ENCODE measurements at places on chromosomes 7 and 10.

- no peak for DNase-seq
Observed at GRCh38 chr7:23018750-23019149, 4.8 kb upstream of the HYCC1 start.

- DNase-seq = no peak
Observed at GRCh38 chr10:108689891-108690290, 1233.4 kb downstream of the XPNPEP1 start.

- no peak for DNase-seq
Observed at GRCh38 chr10:78853864-78854263, 214.9 kb upstream of the ZMIZ1 start.

- DNase-seq = no peak
Observed at GRCh38 chr7:39623732-39624441, 515 bp downstream of the RALA start.

GRCh38 chr10:50325449-50326171 is 74.3 kb upstream of the ASAH2 start:
- peak; percentile 96 for DNase-seq

- no peak for DNase-seq
Observed at GRCh38 chr10:30842894-30843293, 188.8 kb downstream of the ZNF438 start.

DNA sequence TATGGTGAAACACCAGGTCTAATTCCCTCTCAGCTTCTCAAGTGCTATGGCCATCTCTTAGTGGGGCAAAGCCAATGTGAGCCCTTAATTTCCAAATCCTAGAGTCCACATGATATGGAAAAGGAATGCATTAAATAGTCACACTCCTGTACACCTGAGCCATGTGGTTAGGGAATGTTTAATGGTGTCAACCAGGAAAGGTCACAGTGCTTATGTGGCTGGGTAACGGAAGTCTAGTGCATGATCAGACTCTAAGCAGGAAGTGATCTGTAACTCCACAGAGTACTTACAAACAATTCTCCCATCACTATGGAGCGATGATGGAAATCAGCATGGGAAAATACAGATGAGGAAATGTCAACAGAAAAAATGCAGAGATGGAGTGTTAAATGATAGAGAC is 148.8 kb downstream of the MAGI2 start:
- no peak for DNase-seq

GRCh38 chr10:124739119-124739921 is 4.9 kb downstream of the FAM53B start:
- DNase-seq = no peak

DNA sequence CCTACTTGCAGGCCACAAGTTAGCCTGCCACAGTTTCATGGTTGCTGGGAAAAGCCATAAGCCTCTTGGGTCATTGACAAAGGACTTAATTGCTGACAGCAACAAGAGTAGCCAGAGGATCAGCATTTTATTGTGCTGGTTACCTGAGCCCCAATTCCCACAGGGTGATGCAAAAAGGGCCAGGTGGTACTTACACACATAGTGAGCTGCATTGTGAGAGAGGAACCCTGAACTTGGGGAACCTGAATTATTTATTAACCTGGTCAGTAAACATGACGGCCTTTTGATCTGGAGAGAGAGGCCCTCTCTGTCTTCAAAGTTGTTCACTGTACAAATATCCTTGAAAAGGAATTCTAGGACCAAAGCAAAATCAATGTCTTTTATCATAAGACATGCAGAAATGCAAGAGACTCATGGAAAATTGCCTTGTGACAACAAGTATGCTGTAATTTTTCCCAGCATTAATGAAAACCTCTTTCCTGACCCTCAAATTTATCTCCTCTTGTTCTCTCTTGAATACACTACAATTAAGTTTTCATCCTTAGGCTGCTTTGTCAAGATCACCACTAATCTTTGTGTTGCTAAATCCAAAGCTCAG is 102.9 kb upstream of the PHYHIPL start:
- no peak for DNase-seq

GRCh38 chr10:14474656-14475055 is 143.9 kb upstream of the FRMD4A start:
- DNase-seq = no peak

GRCh38 chr7:2209961-2210323 is 22.8 kb downstream of the MAD1L1 start:
- no peak for DNase-seq

- DNase-seq = no peak
Observed at GRCh38 chr10:78391585-78391984, 357.9 kb downstream of the RPS24 start.

DNA sequence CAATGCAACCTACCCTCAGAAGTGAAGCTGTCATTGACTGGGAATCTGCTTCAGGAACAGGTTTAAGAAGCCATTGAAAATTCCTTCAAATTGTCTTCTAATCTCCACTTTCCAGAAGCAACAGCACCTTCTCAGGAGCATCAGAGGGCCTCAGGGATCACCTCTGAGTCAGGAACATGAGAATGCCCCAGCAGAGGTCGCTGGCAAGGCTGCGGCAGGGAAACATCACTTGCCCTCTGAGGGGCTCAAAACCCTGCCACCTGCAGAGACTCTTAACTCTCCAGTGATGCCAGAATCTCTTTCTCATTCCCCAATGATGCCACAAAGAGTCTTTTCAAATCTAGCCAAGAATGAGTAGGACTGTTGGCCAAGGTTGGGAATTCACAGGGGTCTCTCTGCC is 5.9 kb upstream of the MAPK8 start:
- DNase-seq = no peak

DNA sequence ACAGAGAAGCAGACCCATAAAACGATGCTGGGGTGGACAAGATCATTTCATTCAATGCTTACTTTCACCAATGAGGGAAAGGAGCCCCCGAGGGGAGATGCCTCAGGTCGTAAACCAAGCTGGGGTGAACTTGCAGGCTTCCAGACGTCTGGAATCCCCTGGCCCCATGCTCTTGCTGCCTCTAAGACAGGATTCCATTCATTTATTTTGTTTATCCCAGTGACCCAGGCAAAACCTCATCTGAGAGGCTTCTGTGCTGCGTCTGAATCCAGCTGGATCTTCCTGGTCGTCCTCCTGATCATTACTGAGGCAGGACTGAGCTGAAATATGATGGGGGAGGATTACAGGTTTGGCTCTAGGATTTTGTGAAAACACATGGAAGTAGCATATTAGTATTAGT is 182.9 kb downstream of the MYOF start:
- DNase-seq = no peak

DNA sequence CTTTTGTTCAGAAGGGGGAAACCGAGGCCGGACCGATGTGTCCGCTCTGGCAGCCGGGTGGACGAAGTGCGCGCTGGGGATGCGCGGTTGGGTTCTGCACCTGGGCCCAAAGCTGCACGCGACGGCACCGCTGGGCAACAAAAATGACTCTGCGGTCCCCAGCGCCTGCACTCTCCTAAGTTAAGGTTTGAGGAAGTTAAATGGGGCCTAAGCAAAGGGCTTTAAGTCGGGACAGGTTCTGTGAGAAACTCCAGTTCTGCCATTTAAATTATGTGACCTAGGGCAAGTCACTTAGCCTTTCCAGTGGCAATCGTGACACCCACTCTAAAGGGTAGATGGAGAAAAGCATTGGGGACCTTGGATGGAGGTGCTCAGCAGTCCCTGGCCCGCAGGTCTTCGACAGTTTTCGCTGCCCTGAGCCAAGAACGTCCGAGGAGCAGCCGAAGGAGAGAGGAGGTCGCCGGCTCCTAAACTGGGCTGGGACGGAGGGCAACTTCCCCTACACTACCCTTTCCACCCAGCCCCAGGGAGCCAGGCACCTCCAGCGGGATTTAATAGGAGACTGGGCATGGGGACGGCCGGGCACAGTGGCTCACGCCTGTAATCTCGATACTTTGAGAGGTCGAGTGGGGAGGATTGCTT is 534 bp upstream of the ACBD5 start:
- DNase-seq = no peak

GRCh38 chr10:127612-128432 is 7.4 kb upstream of the ZMYND11 start:
- DNase-seq = no peak

- peak; percentile 13 for DNase-seq
Observed at GRCh38 chr7:43758822-43759683, 573 bp downstream of the BLVRA start.

GRCh38 chr10:30007406-30007805 is 52.0 kb downstream of the JCAD start:
- no peak for DNase-seq

DNA sequence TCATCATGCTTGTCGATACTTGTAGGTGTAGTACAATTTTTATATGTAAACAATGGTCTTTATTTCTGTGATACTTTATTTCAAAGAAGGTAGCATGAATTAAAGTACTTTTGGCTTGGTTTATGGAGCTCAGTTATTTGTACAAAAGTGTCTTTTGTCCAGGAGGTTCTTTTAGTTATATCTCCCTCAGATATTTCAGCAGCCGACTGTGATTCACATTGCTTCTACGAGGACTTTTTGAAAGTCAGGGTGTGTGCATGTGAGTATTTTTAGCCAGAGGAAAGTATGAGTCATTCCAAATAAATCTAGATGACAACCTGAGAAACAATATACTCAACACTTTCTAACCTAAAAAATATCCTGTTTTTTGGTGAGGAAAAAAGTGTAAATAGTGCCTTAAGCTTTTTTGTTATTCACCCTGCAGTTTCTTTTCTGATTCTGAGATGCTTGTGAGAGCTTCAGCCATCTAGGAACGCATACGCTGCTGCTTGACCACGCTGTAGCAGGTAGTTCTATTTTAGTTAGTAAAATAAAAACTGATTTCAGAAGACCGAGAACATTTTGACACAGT is 595 bp upstream of the SUN1 start:
- DNase-seq = peak; percentile 82

GRCh38 chr10:104809288-104810090 is 168.4 kb downstream of the SORCS3 start:
- DNase-seq = peak; percentile 4

GRCh38 chr7:111075498-111075897 is 15.4 kb upstream of the LRRN3 start:
- DNase-seq = no peak

DNA sequence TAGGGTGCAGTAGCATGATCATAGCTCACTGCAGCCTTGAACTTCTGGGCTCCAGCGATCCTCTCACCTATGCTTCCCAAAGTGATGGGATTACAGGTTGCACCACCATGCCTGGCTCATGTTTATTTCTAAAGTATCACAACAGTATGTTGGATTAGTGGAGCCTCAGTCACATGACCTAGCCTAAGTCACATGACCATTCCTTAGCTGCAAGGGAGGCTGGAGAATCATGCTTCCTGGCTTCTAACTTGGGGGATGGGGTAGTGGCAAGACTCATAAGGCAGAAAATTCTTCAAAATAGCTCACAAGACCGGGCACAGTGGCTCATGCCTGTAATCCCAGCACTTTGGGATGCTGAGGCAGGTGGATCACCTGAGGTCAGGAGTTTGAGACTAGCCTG is 26.9 kb upstream of the TPST1 start:
- DNase-seq = no peak

GRCh38 chr7:51187941-51188340 is 128.7 kb downstream of the COBL start:
- DNase-seq = no peak

DNA sequence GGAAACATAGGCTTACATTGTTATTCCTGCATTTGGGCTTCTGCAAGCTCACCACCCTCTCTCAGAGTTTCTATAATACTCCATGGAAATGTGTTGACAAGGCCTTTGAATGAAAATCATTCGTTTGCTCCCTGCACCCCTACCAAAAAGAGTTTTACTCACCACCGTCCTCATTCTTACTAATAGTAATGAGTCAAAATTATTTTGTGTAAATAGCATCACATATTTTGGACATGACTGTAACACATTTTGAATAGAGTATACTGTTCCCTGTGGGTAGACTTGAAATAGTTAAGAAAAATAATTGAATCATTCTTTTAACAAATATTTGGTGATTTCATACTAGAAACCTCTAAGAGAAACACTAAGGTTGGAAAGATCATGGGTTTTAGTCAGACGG is 84.6 kb downstream of the AKAP9 start:
- DNase-seq = peak; percentile 51

DNA sequence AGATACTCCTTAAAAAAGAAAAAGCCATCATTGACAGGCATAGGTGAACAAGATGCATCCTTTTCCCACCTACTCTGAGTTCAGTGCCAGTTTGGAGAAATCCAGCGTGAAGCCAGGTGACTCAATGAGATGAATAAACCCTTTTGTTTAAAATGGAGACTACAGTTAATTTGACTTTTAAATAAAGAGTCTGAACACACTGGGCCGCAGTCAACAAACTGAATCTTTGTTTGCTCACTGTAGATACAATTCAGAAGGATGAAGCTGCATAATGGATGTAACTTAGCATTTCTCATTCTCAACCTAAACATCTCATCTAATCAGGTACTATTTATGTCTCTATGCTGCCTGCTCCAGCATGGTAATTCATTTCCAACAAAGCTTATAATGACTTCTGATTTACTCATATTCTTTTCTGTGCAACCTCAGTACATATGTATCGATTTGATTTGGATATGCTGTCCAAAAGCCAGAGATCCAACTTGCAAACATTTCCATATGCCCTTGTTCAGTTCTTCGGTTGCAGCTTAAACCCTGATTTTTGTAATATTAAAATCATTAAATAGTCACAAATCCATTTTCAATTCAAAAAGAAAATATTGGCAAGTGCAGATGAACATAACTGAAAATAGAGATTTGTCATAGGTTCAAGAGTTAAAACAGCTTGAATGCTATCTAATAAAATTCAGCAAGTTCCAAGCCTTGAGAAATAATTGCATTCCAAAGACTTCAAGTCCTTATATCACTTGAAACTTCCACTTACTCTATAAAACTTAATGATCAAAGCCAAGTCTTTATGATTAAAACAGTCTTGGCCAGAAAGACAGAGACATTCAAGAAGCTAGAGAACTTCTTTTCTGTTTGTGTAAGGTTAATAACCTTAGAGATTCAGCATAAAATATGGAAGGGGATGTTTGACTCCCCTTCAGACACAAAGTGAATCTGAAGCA is 67.8 kb downstream of the CPVL start:
- no peak for DNase-seq

- no peak for DNase-seq
Observed at GRCh38 chr7:139065323-139065722, 29.5 kb upstream of the ZC3HAV1L start.

DNA sequence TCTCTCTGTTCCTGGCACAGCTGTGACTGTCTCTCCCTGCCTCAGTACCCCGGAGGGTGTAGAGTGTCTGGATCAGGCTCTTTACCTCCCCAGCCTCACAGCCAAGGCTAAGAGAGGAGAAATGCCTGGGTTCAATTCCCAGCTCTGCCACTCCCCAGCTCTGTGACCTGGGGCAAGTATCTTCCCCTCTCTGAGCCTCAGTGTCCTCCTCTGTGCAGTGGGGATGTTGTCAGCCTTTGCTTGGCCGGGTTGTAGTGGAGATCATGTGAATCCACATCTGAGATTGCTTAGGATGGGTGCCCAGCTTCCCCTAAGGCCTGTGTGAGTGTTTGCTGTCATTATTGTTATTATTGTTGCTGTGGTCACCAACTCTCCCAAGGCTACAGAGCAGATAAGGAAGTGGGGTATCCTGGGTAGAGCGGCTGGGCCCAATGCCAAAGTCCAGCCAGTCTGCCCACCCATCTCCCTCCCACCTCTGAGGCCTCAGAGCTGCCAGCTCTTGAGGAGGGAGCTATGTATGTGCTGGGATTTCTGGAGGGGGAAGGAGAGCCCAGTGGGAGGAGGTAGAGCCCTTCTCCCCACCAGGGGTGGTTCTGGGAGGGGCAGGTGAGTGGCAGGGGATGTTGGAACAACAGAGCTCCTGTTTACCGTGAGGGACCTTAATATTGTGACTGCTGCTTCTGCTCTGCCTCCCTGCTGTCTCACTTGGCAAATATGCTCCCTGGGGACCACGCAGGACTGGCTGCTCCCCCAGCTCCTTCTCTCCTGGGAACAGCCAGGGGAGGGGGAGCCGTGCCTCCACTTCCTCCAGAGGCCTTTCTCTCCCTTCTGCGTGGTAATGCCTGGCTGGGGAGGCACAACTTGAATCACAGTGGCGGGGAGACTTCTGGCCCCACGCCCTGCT is 170.5 kb downstream of the RPS24 start:
- no peak for DNase-seq

Measured in astrocyte of the cerebellum (primary cell).